OCI-LY7 (cell line): ENCODE measurements at places on chromosomes 1 and 21. TPM values are rescaled to one million over a fixed set of nuclear protein-coding genes. Genes with fewer than 3 reads are reported as not detected.
A peak's percentile ranks its signal among the peaks of the same experiment; 100 is the strongest.

The FCRL1 gene
- 72.6 and 98.3 TPM in 2 replicates for total RNA-seq

The FCMR gene
- 9.2 and 10.6 TPM in 2 replicates for total RNA-seq

The MPZ gene
- 9.0 and 10.8 TPM in 2 replicates for total RNA-seq

DNA sequence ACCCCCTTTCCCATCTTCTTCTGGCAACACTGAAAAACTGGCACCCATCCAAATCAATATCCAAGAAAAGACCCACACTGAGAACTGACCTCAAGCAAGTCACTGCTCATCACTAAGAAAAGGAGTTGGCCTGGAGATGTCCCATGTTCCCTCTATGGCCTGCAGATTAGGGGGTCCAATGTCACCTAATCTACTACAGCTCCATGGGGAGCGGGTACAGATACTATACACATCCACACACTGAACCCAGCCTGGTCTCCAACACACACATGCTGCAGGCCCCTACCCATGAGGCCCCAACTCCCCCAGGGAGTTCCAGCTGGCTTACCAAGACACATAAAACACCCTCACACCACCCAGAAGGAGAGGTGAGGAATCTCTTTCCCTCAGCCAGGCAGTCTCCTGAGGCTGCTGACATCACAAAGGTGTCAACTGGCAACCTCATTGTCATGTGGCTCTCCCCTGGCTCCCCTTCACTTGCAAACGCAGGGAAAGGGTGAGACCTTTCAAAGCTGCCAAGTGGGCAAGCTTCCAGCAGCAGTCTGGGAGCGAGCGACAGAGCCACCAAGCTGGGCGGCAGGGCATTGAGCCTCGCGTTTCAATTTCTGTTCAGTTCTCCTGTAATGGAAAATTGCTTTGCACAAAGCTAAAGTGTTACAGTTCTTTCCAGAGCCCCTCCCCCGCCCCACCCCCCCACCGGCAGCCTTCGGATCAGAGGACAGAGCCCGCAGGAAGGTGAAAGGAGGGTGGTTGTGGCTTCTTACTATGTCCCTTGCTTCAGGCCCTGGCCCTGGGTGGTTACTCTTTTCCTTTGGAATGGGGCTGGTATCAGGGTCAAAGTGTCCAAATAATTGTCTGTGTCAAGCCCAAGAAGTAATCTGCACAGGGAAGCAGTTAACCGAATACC, at the start of gene LRRC52:
Gene LRRC52 (plus strand): TSS at position 469 of the 907 bp plus-strand sequence. CDS start 297 bp downstream, at position 766.
- no peak for DNase-seq

The LENEP gene
- total RNA-seq, result 0.78 and 1.5 TPM in 2 replicates

The MMP23B gene
- total RNA-seq, result 7.6 and 8.7 TPM in 2 replicates

The TAS1R3 gene
- total RNA-seq, result 0.99 and 1.2 TPM in 2 replicates

- DNase-seq, result no peak
Measured at GRCh38 chr1:214247501-214248041, 33.4 kb upstream of the SMYD2 start.

DNA sequence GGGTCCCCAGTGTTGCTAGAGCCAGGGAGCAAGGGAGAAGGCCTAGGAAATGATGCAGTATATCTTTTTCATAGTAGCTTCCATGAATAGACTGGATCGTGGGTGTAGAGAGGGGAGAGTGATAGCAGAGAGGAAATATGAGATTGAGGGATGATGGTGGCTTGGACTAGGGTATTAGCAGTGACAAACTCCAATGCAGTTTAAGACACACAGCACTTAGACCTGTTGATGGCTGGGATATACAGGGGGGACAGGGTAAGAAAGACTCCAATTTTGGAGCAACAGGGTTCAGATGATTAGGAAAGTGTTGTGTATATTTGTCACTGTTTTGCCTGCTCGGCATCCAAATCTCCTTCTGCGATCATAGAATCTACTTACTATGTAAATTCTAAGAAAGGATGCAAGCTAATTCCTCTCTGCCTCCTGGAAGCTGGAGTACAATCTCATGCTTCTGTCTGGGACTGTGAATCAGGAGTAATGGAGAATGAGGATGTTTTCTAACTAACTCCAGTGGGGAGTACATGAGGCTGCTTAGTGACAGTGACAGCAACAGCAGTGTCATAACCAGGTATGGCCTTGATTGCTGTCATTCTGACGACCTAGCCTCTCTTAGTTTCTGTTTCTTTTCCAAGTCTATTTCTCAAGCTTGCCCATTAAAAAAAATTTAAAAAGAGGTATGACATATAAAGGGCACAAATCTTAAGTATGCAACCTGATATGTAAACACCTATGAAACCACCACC, 47.5 kb downstream of the SYDE2 start:
- DNase-seq, result no peak

- DNase-seq, result no peak
Measured at GRCh38 chr1:176416777-176417176, 46.2 kb upstream of the PAPPA2 start.

The NBPF8 gene
- total RNA-seq, result 35.6 and 38.9 TPM in 2 replicates

DNA sequence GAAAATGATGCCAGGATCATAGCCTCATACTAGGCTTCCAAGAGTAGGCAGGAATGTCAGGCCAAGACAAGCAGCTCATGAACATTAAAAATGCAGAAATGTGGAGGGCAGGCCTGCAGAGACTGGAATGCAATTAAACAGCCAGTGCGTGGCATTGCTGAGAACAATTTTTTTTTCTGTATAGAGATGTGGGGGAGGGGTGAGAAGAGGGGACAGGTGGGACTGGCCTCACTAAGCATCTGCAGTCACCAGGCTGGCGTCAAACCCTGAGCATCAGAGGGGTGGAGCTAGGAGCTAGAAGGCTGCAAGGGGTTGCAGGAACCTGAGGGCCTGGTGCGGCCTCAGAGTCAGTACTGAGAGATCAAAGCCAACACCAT, 114.1 kb downstream of the TNR start:
- no peak for DNase-seq

- no peak for DNase-seq
Measured at GRCh38 chr1:236659792-236660587, 26.3 kb upstream of the ACTN2 start.

The LRRC8B gene
- total RNA-seq, result 8.8 and 9.9 TPM in 2 replicates

The KCNAB2 gene
- 120 and 133 TPM in 2 replicates for total RNA-seq

- DNase-seq, result no peak
Measured at GRCh38 chr1:19597496-19598309, 46.4 kb upstream of the NBL1 start.

The FCER1A gene
- not detected in 2 replicates for total RNA-seq

GRCh38 chr1:24248859-24249258, 61.8 kb upstream of the IFNLR1 start:
- DNase-seq, result peak; percentile 25

DNA sequence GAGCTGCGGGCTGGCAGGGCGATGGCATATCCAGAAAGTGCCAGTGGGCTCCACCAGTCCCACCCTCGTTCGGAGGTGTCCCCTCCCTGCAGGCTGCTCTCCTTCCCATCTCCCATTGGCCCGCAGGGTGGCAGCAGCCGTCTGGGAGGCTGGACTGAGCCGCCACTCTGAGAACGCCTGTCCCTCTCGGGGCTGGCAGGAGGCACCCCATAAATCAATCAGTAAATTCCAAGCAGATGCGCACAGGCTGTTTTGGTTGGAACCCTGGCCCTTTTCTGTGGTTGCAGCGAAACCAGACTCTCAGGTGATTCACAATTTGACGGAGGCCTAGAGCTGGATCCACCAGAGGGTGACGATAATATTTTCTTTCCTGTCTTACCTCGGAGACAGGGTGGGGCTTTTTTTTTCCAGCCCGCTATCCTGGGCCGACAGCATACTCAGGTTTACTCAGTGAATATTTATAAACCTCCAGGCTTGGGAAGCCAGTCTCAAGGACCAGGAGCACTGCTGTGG, 99.7 kb downstream of the GLIS1 start:
- DNase-seq, result no peak

The NPHS2 gene
- total RNA-seq, result not detected in 2 replicates

DNA sequence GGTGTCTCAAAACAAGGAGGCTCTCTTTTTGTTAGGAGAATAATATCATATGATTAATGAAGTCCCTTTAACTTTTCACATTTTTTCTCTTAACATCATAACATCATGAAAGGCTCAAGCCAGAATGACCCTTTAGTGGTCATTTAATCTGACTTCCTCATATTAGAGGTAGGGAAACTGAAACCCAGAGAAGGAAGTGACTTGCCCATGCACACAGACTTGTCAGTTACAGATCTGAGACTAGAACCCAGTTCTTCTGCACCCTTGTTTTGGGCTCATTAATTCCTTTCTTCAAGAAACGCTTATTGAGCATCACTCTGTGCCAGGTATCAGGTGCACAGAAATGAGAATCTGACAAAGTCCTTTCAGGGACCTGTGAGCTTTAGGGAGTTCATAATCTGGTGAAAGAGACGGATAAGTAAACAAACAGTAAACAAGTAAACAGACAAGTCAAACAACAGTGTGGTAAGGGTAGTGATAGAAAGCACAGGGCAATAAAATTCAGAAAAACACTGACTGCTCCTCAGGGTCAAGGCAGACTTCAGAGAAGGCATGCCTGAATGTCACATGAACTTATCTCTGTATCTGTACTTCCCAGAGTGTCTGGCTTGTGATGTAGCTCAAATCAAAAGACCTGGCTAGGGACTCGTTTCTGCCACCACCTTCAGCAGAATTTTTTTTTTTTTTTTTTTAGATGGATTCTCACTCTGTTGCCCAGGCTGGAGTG, 38.3 kb upstream of the OSBPL9 start:
- DNase-seq, result peak; percentile 42

GRCh38 chr1:184223216-184223615, 163.6 kb upstream of the C1orf21 start:
- DNase-seq, result no peak
